ENCODE measurements at places on chromosomes 6 and 20.

- no peak for DNase-seq
Observed at GRCh38 chr6:60867548-60867947, 1418.5 kb downstream of the KHDRBS2 start.

- no peak for DNase-seq
Observed at GRCh38 chr6:42349753-42350511, 101.8 kb downstream of the TRERF1 start.

- no peak for DNase-seq
Observed at GRCh38 chr6:89910902-89911240, 16.6 kb downstream of the GJA10 start.

- DNase-seq = no peak
Observed at GRCh38 chr20:3414122-3414521, 6.7 kb upstream of the DNAAF9 start.

DNA sequence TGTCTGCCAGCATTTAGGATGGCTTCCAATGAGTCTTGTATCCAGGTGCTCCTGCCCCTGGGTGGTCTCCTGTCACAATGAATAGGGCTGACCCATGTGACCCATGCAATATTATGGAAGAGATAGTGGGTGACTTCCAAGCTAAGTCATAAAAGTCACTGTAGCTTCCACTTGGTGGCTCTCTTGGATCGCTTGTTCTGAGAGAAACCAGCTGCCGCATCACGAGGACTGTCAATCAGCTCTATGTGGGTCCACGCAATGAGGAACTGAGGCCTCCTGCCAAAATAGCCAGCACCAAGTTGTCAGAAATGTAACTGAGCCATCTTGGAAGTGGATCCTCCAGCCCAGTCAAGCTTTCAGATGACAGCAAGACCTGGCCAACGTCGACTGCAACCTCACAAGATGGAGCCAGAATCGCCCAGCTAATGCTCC, 14.9 kb upstream of the MATN4 start:
- DNase-seq = peak; percentile 76

DNA sequence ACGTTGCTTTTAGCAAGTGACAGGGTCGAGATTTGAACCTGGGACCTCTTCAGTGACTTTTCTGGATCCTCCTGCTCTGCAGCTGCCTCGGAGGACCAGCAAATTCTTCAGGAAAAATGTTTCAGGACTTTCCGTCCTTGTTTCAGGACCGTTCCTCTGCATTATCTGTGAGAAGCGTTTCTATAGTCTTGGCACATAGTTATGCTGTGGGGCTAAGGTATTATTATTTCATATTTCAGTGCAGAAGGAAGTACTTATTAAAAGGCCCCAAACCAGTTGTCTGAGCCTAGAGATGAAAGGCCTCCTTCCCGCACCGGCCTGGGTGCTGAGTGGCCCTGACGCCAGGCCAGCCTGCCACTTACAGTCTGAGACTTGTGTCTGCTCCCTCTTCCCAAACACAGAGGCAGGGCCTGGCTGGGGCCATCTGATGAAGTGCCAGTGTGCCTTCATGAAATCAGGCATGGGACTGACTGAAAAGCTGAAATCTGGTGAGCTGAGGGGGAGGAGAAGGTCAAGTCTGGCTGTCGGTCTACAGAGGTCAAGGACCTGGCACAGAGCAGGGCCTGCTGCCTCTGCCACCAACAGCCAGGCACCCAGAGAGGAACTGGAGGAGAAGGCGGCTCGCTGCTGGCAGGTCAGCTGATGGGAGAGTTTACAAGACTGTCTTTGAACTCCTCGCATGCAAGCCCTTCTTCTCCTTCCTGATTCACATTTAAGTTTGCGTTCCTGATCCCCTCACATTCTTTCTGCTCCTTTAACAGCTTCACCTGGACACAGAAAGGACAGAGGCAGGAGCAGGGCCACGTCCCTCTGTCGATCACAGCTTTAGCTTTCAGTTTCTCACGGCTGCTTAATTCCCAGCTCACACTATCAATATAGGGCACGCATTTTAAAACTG, 8.9 kb upstream of the QKI start:
- DNase-seq = peak; percentile 45

- DNase-seq = no peak
Observed at GRCh38 chr6:166304106-166304505, 4.1 kb downstream of the PRR18 start.

DNA sequence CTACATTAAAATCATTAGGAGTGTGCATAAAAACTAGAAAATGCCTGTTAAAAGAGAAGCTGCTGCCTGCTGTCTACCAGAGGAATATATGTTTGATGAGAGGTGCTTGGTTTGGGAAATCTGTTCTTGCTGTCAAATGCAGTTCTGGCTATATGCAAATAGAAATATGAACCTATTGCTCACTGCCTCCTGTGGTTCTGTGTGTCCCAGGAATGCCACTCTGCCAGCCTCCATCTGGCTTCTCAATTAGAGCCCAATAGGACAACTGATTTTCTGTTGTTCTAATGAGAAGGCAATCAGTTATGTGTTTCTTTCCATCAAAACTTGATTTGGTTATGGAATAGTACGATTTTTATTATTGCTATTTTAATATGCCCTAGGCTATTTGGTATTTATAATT, 759.7 kb downstream of the HDGFL1 start:
- DNase-seq = no peak

GRCh38 chr20:32912688-32913087, 54.0 kb downstream of the EFCAB8 start:
- DNase-seq = no peak

DNA sequence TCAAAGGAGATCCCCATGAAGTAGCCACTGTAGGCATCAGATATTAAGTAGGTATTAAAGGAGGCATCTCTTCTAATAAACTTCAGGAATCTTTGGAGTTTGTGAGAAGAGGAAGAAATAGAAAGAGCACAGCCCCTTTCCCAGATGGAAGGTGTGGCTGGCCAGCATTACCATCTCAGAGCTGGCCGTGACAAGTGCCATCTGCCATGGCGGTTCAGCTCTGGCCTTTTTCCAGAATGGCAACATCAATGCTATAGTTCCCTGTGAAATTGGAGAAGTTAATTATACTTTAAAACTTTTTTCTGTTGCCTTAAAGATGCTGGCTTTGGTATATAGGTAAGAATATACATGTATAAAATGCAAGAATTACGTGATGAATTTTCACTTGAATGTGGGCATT, 51.9 kb upstream of the MCUR1 start:
- DNase-seq = no peak

- peak; percentile 98 for DNase-seq
Observed at GRCh38 chr6:36616893-36617521, 22.8 kb downstream of the SRSF3 start.

DNA sequence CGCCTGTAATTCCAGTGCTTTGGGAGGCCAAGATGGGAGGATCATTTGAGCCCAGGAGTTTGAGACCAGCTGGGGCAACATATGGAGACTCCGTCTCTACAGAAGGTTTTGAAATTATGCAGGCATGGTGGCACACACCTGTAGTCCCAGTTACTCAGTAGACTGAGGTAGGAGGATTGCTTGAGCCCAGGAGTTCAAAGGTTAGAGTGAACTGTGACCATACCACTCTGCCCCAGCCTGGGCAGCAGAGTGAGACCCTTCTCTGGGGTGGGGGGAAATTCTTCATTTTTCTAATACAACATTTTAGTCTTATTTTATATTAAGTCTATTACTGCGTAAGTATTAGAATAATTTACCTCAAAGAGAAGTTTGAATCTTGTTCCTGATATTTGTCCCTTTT, 20.1 kb upstream of the SUMO4 start:
- no peak for DNase-seq

Data from M059J (cell line).